ENCODE measurements at places on chromosomes 4 and X.

DNA sequence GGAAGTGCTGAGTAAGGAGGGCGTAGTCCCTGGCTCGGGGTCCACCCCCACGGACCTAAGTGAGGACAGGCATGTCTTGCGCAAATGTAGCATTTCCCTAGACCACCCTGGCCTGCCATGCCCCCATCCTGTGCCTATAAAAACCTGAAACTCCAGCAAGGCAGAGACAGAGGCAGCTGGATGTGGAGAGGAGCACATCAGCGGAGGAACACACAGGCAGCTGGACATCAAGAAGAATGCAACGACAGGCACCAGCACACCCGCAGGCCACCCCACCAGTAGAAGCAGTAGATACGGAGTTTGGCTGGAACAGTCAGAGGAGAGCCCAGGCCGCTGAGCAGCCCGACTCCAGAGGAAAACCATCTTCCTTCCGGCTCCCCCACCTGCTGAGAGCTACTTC is 345.9 kb downstream of the FSTL5 start:
- DNase-seq: no peak

DNA sequence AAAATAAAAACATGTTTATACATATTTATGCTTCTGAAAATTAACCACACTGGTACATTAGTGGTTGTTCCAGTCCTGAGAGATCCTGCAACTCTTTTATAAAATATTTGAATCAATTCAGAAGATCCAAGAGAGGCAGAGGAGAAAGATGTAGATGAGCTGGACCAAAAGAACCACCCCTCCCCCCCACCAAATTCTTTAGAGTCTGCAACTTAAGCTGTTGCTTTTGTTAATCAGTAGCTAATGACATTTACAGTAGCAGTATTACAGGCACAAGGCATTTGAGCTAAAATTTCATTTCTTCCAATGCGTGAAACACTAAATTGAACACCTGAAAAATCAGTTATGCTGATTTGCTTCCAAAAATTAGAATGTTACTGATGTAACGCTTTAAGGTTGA is 61.5 kb downstream of the PDK3 start:
- DNase-seq: no peak

DNA sequence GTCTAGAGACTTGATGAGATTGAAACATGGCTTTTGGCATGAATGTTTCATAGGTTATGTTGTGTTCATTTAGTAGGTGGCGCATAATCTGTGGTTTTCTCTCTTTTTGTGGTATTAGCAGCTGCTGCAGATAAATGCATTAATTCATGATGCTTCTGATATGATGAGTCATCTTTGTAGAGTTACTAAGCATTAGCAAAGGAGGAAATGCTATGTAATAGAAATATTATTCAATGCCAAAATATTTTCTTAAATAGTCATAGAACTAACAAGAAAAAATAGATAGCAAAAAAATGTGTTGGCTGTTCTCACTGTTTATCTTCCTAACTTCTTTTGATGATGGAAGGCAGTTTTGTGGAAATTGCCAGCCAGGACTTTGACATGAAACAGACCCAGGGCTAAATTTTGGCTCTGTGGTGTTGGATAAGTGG is 3.6 kb downstream of the ZXDB start:
- DNase-seq: no peak

GRCh38 chrX:17580539-17581152 is 156.6 kb upstream of the SCML1 start:
- no peak for DNase-seq

DNA sequence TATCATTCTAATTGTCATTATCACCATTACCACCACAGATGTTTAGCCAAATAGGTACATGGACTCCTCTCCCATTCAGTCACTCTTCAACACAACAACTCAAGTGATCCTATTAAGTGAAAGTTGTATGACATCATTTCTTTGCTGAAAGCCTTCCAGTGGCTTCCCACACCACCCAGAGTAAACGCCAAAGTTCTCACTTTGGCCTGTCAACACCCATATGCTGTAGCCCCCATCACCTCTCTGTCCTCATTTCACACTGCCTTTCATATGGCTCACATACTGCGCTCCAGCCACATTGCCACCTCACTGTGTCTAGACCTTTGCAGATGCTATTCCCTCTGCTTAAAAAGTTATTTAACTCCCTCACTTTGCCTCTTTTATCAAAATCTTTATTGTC is 682.3 kb downstream of the ADGRL3 start:
- DNase-seq: no peak

DNA sequence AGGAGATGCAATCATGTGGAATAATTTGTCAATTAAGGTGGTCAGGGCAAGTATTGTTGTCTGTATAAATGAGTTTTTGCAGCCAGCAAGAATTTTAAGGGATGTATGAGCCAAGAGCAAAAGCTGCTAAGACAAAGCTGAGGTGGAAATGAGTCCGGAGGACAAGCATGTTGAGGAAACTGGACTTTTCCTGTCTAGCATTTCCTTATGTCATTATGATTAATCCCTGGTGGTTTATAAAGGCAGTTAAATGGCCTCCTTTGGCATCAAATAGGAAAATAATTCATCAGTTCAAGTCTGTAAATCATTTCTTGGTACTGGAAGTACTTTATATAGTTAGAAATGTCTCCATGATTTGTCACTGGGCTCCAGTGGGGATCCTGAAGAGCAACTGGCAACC is 61.6 kb upstream of the TEX13A start:
- DNase-seq: no peak

DNA sequence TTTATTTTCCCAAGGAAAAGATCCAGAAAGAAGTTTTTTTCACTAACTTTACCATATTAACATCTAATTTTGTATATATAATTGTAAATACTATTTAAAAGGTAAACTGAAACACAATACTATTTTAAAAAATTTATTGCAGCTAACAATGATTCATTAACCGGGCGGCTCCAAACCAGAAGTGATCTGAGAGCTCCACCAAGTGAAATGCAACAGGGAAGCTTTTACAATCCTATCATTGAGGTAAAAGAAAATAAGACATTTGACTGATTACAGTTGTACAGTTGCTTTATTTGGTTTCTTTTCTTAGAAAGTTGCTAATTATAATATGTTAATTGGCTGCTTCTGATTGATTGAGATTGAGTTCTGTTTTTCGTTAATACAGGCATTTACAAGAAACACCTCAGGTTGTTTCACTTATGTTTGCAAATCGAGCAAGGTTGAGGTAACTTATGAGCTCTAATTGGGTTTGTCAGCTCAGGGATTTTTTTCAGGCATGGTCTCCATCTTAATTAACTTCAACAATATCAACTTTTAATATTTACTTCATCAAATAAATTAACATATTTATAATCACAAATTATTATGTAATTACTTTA is 220.2 kb upstream of the UGT8 start:
- peak; percentile 10 for DNase-seq
